NCI-H460 (cell line): ENCODE measurements at places on chromosomes 13 and 19. TPM values are rescaled to one million over a fixed set of nuclear protein-coding genes. Genes with fewer than 3 reads are reported as not detected.

The PCDH20 gene
- total RNA-seq: 4.3 and 4.5 TPM in 2 replicates

The GAS6 gene
- total RNA-seq: 12.0 and 13.6 TPM in 2 replicates

The KASH5 gene
- total RNA-seq: not detected in 2 replicates

The CYP2F1 gene
- total RNA-seq: not detected in 2 replicates

The TMEM143 gene
- 2.4 and 4.0 TPM in 2 replicates for total RNA-seq

The ZNF677 gene
- total RNA-seq: not detected in 2 replicates

The FUT1 gene
- 1.6 and 2.3 TPM in 2 replicates for total RNA-seq

The COL5A3 gene
- total RNA-seq: 0.06 and 0.12 TPM in 2 replicates

The ZNF584 gene
- 14.7 and 15.7 TPM in 2 replicates for total RNA-seq

The NLRP5 gene
- not detected in 2 replicates for total RNA-seq

The SELENOV gene
- not detected in 2 replicates for total RNA-seq

The EXOC3L2 gene
- total RNA-seq: not detected in 2 replicates

The GJA3 gene
- total RNA-seq: 0.10 and 0.14 TPM in 2 replicates

The NUP62 gene
- 20.5 and 22.3 TPM in 2 replicates for total RNA-seq

The ATP4A gene
- total RNA-seq: not detected in 2 replicates

The SGCG gene
- 0.10 and 0.29 TPM in 2 replicates for total RNA-seq

GRCh38 chr19:7980168-7980567, 25.3 kb downstream of the ELAVL1 start:
- no peak for DNase-seq

DNA sequence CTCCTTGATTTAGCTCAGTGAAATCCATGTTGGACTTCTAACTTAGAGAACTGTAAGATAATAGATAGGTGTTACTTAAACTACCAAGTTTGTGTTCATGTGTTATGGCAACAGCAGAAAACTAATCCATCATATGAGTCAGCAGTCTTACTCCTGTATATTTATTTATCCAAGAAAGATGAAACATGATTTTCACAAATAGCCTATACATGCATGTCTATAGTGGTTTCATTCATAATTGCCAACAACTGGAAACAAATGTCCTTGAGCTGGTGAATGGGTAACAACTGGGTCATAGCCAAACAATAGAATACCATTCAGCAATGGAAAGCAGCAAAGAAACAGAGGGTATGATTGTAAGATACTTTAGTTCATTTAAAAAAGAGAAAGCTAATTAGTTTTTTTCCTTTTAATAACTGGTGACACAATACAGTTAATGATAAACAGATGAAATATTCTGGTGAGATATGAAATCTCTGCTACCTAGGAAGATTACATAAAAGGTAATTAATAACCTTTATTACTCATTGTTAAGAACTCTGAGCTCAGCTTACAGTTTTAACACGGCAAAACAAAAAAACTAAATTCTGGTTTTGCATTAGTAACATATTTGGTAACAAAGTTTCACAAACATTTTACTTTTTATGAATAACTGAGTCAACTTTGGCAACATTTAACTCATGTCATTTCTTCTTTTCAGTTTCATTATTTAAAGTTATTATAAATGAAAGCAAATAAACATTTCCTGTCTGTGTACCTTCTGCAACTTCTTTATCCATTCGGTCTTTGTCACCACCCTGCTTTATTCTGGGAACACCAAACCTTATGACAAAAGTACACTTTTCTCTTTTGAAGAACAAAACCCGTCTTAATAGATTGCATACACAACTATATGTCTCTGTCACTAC, 181.3 kb downstream of the LIG4 start:
- peak; percentile 0 for DNase-seq

DNA sequence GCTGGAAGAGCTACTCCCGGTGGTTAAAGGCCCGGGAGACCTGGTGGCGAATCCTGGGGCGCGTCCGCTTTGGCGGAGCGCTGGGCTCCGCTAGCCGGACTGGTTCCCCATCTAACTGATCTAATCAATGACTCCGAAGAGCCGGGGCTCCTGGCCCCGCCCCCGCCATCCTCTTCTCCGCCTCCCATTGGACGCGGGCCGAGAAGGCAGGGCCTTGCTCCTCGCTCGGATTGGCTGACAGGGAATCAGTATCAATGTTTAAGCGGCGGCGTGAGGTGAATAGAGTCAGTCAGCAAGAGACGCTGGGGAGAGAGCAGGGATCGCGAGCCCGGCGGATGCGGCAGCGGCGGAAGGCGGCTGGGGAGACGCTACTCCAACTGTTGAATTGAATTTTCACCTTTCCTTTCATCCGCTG, 1.7 kb upstream of the PCDH17 start:
- peak; percentile 65 for DNase-seq

DNA sequence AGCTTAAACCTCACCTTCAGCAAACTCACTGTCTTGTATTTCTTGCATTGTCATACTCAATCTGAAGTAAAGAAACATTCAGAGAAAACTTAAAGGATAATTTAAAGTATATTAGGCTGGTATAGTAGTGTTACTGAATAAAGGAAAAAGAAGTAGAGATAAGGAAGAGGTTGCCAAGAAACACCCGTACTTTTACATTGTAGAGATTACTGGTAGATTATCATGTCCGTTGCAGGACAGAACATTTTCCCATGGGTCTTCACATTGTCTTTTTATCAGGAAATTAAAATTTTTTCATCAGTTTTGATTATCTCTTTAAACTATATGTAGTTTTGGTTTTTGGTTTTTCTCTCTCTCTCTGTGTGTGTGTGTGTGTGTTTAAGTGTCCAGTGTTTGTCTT, 19.9 kb upstream of the GPR183 start:
- no peak for DNase-seq

DNA sequence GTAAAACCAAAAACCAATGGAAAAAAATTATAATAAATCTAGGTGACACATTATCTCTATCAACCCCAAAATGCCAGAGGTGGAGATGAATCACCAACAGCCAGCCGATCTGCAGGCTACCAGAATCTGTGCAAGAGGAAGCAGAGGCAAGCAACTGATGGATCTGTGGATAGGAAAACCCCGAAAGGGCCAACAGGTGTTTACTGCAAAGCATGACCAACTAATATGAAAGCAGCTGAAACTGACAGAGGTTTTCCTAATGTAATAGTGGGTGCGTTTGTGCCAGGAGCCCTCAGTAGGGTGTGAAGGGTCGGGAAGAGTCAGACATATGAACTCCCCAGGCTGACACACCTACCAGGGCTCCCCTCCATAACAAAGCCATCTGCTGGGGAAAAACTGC, 554.6 kb downstream of the RFC3 start:
- DNase-seq: no peak

DNA sequence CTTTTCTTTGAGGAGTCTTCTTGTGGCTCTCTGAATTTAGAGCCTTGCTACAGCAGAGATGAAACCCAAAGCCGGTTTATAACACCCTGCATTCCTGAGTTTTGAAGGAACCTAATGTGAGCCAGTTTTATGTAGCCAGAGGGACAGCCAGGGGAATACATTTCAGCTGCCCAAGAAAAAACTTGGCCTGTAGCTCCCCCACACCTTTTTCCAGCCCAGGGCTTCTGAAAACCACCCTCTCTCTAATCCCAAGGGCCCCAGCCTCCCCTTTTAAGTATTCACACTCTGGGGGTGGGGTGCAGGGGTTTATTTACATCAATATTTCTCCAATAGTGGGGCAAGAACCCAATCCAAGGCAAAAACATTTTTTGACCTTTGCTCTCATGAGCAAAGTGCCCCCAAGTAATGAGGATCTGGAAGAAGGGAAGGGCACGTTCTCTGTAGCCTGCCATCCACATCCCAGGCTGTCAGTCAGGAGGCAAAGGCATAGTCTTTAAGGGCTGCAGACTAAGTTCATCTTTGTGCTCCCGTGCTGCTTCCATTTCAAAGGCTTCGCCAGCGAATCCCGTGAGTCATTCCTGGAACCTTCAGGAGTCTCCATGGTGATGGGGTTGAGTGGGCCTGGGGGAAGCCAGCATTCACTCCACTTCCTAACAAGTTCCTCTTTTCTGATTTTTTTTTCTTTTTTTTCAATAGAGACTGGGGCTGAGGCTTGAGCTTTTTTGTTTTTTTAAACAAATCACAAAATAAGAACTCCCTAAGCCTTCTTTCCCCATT, 33.2 kb upstream of the MEDAG start:
- no peak for DNase-seq

- no peak for DNase-seq
Observed at GRCh38 chr13:107803822-107804495, 411.4 kb downstream of the LIG4 start.

GRCh38 chr13:44817131-44817671, 172.1 kb downstream of the NUFIP1 start:
- DNase-seq: no peak

DNA sequence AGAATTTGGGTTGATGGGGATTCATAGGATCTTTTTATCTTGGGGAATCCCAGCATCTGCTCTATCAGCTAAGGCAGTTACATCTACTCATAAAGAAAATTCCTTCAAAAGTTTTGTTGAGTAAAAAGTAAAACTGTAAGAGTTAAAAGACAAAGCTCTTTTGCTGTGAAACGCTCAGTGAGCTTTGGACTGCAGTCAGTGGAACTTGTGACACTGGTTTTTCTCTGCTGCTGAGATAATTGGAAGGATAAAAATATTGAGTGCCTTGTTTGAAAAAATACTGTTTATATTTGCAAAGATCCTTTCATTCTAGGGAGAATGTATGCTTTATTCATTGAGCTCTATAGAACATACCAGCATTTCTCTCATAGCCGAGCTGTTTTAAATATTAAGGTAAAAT, 5.3 kb downstream of the NAXD start:
- DNase-seq: no peak

DNA sequence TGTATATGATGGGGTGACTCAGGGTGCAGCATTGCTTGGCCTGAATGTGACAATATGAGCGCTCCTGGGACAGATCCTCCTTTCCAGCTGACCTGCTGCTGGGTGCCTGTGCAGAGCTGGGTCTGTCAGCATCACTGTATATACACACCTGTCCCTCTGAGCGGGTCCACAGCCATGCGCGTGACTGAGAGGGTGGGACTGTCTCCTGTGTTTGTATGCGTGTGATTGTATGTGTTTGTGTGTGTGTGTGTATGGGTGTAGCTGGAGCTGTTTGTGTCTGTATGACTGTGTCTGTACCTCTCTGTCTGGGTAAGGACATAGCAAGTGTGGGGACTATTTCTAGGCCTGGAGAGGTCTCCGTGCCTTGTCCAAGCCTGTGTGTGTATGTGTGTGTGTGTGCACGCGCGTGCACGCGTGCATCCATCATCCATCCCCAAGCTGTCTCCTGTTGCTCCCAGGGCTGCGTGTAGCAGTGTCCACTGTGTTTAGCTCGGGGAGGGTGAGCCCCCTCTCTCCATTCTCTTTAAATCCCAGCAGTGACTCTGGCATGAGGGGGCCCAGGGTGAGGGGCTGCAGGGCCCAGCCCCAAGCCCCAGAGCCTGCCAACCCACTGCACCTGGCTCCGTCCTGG, 8.3 kb downstream of the IGLON5 start:
- DNase-seq: no peak

DNA sequence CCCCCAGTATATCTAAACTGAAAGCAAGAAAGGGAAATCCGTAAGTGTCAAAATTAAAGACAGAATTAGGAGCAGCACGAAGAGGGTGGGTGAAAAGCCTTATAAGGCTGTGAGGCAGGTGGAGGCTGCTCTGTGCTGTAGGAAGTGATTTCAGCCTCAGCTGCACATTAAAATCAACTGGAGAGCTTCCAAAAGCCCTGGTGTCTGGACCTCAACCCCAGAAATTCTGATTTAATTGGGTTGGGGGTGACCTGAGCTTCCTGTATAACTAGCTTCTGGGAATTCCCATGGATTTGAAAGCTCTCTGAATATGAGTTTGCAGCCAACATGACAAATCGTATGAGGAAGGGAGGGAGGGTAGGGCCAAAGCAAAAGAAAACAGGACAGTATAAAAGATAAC, 242.4 kb upstream of the TMTC4 start:
- DNase-seq: no peak

DNA sequence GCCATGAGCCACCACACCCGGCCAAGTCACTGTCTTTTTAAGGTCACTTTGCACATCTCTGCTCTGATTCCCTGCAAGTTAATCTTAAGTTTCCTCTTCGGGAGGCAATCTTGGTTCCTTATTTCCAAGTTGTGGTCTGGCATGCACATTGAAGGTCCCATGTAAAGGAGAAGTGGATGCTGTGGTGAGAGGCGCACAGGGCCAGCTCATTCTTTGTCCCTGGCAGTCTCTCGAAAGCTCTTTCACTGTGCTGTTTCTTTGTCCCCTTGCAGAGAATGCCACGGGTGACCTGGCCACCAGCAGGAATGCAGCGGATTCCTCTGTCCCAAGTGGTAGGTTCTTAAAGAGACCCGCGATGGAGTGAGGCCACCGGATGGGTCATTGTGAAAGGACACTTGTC, 16.4 kb upstream of the C19orf33 start:
- DNase-seq: no peak

- DNase-seq: no peak
Observed at GRCh38 chr19:55339889-55340783, 460 bp downstream of the KMT5C start.

DNA sequence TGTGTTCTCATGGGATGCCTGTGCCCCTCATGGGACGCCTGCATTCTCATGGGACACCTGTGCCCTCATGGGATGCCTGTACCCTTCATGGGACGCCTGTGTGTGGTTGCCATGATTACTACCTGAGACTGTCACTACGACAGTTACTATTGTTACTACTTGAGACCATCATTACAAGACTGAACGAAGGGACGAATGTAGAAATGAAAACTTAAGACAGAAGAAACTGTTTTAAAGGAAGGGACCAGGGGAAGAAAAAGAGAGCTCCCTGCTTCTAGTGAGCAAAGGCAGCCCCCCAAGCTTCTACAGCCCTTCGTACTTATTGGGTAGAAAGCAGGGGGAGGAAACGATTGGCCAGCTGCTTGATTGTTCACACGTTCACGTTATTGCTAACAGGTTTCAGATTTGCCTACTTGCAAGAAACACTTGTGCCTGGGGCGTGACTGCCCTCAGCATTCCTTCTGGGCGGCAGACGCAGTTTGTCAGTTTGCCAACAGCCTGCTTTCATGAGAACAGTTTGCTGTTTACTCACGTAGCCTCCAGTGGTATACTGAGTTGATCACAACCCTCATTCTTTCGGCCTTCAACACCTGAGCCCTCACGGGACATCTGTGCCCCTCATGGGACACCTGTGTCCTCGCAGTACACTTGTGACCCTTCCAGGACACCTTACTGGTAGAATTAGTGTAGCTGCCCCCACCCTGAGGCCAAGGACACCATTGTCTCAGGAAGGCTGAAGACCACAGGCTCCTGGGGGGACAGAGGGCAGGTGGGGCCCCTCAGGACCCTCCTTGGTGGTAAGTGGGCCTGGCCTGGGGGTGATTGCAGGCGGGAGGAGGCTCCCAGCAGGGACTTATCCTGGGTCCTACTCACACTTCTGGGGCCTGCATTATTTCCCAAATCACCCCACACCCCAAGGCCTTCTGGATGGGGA, 2.5 kb upstream of the S1PR4 start:
- DNase-seq: peak; percentile 43

DNA sequence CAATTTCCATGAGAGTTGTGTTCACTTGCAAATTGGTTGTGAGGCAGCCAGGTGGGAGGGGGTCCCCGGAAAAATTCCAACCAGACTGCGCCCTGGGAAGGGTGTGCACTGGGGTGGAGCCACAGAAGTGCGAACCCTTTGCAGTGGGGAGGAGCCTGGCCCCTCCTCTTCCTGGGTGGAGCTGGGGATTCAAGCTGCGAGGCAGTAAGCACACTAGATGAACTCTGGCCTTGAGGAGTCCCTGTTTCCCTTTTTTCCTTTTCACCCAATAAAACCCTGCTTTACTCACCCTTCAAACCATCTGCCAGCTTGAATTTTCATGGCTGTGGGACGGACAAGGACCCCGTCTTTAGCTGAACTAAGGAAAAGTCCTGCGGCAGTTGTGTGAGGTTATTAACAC, 31.0 kb upstream of the MBNL2 start:
- no peak for DNase-seq

GRCh38 chr13:28099396-28100149, 803 bp downstream of the FLT3 start:
- DNase-seq: no peak

GRCh38 chr19:18677156-18677555, 6.3 kb upstream of the CRTC1 start:
- DNase-seq: no peak
